ENCODE measurements at places on chromosomes 5 and 9.
A peak's percentile ranks its signal among the peaks of the same experiment; 100 is the strongest.

DNA sequence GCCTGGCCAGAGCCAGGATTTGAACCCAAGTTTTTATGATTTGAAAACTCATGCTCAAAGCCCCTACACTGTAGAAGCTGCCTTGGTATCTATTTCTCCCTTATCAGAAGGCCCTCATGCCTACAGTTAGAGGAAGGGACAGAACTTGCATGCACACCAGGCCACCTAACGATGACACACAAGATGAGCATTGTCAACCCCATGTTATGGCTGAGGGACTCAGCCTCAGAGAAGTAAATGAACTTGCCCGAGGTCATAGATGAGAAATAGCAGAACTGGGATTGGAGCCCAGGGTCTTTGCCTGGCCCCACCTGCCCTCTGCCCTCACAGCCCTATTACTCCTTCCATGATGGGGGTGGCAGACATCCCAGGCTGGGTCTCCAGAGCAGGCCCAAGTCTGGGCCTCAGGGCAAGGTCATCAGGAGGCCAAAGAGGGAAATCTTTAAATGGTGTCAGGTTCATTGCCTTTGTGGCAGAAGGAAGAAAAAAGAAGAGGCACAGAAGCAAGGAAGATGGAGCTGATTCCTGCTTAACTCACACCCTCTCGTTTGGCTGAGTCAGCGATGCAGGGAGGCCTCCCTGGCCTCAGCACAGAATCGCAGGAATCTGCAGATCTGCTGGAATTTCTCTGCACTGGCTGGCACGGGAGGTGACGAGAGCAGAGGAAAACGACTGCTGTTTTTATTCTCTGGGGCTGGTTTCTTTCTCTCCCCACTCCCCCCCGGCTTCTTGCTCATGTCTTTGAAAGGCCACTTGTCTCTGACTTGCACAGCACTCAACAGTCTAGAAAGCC is 20.6 kb upstream of the CRB2 start:
- peak; percentile 59 for DNase-seq

GRCh38 chr5:143931986-143932385 is 120.0 kb downstream of the HMHB1 start:
- no peak for DNase-seq

DNA sequence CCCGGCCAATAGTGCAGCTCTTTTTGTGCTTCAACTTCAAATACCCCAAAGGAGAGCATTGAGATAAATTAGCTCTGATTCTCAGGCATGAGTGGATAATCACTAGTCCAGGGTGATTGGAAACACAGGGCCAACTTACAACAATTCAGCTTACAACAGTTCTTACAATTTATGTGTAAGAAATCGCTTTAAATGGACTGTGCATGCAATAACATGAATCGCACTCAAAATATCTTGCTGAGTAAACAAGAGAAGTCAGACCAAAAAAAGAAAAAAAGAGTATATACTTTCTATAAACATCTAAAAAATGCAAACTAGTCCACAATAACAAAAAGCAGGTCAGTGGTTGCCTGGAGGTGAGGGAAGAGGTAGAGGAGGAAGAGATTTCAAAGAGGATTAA is 150.6 kb upstream of the EDIL3 start:
- no peak for DNase-seq

GRCh38 chr5:63687854-63688516 is 274.3 kb downstream of the HTR1A start:
- no peak for DNase-seq

DNA sequence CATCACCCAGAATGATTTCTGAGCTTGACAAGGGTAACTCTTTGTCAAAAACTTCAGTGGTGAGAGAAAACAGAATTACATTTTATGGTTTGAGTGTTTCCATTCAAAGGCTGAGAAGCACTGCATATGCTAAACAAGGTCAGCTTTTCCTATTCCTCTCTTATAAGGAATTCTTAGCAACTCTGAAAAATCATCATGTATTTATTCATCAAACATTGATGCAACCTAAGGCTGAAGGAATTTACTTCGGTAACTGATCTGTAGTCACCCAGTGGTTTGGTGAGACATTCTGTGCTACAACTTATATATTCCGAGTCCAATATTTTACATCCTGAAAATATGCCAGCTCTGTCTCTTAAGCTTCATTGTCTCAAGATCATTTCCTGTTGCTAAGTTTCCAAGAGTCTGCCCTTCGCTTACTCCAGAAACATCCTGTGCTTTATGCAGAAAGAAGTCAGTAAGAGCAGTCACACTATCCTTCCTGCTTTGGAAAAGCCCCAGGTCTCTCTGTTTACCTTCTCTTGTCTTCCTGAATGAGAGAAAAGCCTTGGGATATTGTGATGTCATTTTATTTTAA is 176.6 kb upstream of the TBCA start:
- DNase-seq, result no peak

DNA sequence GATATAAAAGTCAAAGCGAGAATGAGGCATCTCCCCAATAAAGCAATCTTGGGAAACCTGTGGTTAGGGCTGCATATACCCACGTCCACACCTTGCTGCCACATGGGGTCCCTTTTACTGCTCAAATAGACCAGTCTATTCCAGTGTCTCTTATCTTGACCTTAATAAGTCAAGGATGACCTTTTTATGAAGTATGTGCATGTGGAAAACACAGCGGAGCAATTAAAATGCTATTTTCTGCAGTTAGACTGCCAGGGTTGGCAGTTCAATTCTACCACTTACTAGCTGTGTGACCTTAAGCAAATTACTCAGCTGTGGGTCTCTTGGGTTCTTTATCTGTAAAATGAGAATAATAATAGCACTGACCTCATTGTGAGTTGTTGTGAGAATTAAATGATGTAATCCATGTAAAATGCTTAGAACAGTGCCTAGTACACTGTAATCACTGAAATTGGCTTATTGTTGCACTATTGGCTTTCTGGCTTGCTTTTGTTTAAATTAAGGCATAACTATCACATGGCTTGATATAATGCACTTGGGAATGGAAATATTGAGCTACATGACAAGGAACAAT is 67.8 kb upstream of the HSPB3 start:
- no peak for DNase-seq

DNA sequence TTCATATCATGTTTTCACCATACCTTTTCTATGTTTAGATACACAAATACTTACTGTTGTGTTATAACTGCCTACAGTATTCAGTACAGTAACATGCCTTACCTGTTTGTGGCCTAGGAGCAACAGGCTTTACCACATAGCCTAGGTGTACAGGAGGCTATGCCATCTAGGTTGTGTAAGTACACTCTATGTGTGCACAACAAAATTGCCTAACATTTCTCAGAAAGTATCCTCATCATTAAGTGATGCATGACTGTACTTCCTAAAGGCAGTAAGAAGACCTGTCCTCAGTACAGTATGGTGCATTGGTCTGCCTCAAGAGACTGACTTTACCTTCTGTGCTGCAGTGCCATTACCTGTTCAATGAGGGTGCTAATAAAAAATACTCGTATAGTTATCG is 7.9 kb downstream of the TXN start:
- no peak for DNase-seq

GRCh38 chr5:159412284-159413046 is 82.2 kb upstream of the IL12B start:
- DNase-seq, result no peak

GRCh38 chr5:177594071-177594470 is 2.1 kb downstream of the TMED9 start:
- no peak for DNase-seq

- no peak for DNase-seq
Measured at GRCh38 chr5:56566374-56567249, 248.7 kb upstream of the MAP3K1 start.

- no peak for DNase-seq
Measured at GRCh38 chr9:92895812-92896436, 18.1 kb upstream of the ZNF484 start.

Data from right kidney (tissue), 9 donors.